ENCODE measurements at places on chromosomes 16 and 17.

GRCh38 chr17:75691801-75692626 is 24.9 kb downstream of the SAP30BP start:
- DNase-seq, result no peak

DNA sequence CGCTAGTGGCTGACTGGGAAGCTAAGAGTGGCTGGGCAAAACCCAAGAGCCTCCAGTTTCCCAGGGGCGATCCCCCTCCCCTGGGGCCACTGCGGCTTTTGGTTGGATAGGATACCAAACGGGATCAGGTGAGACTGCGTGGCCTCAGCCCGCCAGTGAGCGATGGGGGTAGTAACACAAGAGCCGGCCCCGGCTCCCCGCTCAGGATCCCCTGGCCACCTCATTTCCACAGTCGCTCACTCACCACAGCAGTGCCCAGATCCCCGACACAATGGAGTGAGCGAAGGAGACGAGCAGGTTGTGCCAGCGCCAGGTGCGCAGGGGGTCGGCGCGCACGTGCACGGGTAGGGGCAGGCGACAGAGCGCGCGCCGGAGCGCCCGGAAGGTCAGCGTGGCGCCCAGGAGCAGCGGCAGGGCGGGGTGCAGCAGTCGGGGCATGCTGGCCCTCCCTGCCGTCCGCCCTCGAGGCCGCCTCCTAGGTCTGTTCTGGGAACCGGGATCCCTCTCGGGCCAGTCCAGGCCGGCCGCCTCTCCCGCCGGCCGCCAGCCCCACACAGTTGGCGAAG is 290 bp downstream of the TLCD1 start:
- DNase-seq, result no peak

DNA sequence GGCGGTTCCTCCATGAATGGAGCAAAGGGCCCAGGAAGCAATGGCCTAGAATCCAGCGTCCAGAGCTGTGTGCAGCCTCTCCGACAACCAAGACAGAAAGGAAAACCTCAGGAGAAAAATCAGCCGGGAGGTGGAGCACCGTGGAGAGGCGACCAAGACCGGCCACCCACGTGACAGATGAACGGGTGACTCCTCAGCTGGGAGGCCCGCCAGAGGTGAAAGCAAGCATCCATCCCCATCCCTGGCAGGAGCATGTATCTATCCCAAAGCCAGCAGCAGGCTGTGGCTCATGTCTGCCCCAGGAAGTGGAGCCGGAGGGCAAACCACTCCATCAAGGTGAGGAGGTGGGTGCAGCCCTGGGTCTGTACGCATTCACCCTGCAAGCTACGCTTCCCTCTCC is 52.1 kb downstream of the FOXL1 start:
- no peak for DNase-seq

GRCh38 chr17:47099451-47099986 is 89.6 kb downstream of the CDC27 start:
- DNase-seq, result no peak
